ENCODE measurements at places on chromosomes 7 and 10. TPM values are rescaled to one million over a fixed set of nuclear protein-coding genes. Genes with fewer than 3 reads are reported as not detected.

DNA sequence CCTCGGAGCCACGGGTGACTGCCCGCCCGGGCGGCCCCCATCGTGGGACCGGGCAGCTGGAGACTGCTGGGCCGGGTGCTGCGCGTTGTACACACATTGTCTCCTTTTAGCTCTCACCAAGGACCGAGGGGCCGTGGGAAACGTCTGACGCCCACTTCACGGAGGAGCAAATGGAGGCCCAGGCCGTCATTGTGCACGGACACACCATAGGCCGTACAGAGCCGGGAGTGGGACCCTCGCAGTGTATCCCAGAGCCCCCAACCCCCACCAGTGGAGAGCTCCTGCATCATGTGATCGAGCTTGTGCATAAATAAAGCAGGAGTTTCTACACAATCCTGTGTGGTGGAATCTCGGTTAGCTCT, 722 bp downstream of the DENND10 start:
- H3K36me3 ChIP-seq = no peaks in the 10 kb centered on the region
- H3K4me3 ChIP-seq = peak overlapping the region; percentile 79
- peak overlapping the region; percentile 88 for H3K27ac ChIP-seq
- H3K4me1 ChIP-seq = no peaks in the 10 kb centered on the region

DNA sequence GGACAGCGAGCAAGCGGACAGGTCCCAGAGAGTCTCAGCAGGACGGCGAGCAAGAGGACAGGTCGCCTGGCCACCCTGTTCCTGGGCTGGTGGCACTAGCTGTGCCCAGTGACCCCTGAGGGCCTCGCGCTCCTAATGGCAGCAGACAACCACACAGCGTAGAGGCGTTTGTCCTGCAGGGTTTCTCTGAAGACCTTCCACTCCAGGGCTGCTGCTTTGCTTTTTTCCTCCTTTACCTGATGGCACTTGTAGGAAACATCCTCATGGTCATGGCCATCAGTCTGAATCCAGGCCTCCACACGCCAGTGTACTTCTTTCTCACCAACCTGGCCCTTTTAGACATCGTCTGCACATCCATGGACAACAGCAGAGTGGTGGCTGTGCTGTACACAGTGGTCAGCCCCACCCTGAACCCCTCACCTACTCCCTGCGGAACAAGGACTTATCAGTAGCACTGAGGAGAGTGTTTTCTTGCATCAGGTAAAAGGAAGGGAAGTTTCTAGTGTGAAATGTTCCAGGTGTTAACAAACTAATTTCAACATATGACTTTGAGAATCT, 27.4 kb downstream of the SCART1 start:
- no peaks in the 10 kb centered on the region for H3K4me1 ChIP-seq
- H3K36me3 ChIP-seq = no peaks in the 10 kb centered on the region
- H3K4me3 ChIP-seq = no peak overlapping the region

DNA sequence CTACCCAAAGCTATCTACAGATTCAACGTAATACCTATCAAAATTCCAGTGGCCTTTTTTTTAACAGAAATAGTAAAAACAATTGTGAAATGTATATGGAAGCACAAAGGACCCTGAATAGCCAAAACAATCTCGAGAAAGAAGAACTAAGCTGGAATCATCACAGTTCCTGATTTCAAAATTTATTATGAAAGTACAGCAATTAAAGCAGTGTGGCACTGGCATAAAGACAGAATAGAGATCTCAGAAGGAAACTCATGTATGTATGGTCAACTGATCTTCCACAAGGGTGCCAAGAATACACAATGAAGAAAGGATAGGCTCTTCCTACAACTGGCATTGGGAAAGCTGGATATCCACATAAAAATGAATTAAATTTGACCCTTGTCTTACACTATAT, 23.2 kb downstream of the PNLIPRP3 start:
- no peak for DNase-seq
- H3K4me3 ChIP-seq = no peak overlapping the region
- H3K36me3 ChIP-seq = no peaks in the 10 kb centered on the region
- no peaks in the 10 kb centered on the region for H3K27me3 ChIP-seq
- no peak overlapping the region for H3K27ac ChIP-seq
- no peaks in the 10 kb centered on the region for H3K4me1 ChIP-seq

DNA sequence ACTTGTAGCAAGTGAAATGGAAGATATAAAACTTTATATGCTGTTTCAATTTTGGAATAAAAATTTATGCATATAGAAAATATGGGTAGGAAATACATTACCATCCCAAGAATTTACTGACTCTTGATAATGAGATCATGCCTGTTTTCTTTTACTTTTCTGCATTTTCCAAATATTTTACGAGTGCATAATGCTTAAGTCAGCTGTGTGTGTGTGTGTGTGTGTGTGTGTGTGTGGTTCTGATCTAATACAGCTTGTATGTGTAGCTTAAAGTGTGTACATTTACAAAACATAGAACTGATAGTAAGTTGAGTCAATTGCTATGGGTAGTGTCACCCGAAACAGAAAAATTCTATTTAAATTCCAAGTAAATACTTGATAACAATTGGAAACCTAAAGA, 315.9 kb upstream of the LRRN3 start:
- H3K4me1 ChIP-seq = no peaks in the 10 kb centered on the region
- H3K27me3 ChIP-seq = no peaks in the 10 kb centered on the region
- no peaks in the 10 kb centered on the region for H3K36me3 ChIP-seq
- DNase-seq = no peak
- H3K4me3 ChIP-seq = no peak overlapping the region

DNA sequence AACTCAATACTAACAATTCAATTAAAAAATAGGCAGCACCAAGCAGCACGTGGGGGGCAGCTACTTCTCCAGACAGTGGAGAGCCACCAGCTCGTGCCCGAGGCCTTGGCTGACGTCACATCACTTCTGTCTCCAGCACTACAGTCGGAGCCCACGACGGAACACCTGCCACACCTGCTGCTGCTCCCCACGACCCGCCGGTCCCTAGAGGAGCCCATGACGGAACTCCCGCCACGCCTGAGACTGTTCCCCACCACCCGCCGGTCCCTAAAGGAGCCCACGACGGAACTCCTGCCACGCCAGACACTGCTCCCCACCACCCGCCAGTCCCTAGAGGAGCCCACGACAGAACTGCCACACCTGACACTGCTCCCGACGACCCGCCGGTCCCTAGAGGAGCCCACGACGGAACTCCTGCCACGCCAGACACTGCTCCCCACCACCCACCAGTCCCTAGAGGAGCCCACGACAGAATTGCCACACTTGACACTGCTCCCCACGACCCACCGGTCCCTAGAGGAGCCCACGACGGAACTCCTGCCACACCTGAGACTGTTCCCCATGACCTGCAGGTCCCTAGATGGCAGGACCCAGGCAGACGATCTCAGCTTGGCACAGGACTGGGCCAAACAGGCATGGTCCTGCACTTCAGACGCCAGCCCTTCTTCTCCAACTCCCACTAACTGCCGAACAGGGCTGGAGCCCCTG, 258.0 kb downstream of the ELFN1 start:
- H3K4me3 ChIP-seq = no peak overlapping the region
- H3K4me1 ChIP-seq = no peaks in the 10 kb centered on the region
- H3K27ac ChIP-seq = no peak overlapping the region
- peaks cover 6% of the 10 kb centered on the region for H3K36me3 ChIP-seq
- no peaks in the 10 kb centered on the region for H3K27me3 ChIP-seq

DNA sequence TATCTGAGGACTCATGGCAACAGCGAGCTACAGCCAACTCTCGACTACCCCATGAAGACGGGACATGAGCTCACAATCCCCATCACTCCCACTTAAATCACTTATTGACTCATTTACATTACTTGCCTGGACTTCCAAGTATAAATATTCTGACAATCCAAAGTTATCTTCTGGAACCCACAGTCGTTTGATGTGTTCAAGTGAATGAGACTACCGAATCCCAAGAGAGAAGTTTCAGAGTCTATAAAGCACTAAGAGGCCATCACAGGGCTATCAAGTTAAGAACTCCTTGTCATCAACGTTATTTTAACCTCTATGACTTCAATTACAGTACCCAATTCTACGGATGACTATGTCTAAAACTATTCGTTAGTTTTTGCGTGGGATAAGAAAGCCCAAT, 11.5 kb upstream of the ANAPC16 start:
- H3K4me3 ChIP-seq = no peak overlapping the region
- no peaks in the 10 kb centered on the region for H3K4me1 ChIP-seq
- no peak for DNase-seq
- no peaks in the 10 kb centered on the region for H3K36me3 ChIP-seq

GRCh38 chr10:14397066-14397465, 66.3 kb upstream of the FRMD4A start:
- peak overlapping the region; percentile 83 for H3K27ac ChIP-seq
- no peak overlapping the region for H3K4me3 ChIP-seq
- peak; percentile 30 for DNase-seq

DNA sequence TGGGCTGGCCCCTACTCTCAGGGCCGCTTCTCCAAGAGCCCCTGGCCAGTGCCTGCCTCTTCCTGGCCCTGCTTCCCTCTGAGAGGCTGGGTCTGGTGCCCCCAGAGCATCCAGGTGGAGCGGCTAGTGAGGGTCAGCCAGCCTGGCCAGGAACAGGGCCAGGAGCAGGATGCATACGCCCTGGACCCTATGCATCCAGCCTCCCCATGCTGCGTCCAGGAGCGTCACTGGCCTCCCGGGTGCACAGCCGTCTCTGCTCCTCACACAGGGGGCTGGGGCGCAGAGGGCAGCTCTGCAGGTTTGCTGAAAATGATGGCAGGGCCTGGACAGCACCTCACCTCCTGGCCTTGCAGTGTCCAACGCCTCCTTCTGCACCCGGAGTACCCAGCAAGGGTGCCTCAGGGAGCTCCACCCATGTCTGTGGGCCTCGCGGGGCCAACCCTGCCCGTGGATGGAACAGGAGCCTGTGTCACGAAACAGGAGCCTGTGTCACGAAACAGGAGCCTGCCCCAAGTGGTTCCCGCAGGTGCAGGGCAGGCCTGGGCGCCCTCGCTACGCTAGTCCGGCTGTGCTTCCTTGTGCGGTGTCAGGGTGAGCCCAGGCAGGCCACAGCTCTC, 246.2 kb upstream of the PPP2R2D start:
- no peak overlapping the region for H3K4me3 ChIP-seq
- H3K36me3 ChIP-seq = no peaks in the 10 kb centered on the region
- H3K4me1 ChIP-seq = no peaks in the 10 kb centered on the region
- H3K27ac ChIP-seq = no peak overlapping the region

DNA sequence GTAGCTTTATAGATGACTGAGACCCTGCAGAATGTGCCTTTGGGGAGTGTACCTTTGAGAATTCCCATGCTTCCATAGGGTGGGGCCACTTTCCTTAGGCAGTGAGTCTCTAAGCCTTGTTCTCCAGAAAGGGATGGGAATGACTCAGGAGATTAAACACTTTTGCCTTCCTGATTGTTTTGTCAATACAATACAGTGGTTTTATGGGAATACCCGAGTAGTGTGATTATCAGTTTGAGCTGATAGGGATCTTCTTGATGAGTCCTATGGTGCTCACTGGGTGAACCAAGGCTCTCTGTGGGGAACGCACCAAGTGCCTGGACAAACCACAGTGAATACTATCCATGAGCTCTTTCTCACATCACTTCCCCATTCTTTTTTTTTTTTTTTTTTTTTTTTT, 6.3 kb downstream of the MYOF start:
- peak overlapping the region; percentile 42 for H3K27ac ChIP-seq
- no peak for DNase-seq
- H3K4me1 ChIP-seq = peaks cover 11% of the 10 kb centered on the region
- H3K27me3 ChIP-seq = no peaks in the 10 kb centered on the region
- H3K36me3 ChIP-seq = no peaks in the 10 kb centered on the region
- no peak overlapping the region for H3K4me3 ChIP-seq

DNA sequence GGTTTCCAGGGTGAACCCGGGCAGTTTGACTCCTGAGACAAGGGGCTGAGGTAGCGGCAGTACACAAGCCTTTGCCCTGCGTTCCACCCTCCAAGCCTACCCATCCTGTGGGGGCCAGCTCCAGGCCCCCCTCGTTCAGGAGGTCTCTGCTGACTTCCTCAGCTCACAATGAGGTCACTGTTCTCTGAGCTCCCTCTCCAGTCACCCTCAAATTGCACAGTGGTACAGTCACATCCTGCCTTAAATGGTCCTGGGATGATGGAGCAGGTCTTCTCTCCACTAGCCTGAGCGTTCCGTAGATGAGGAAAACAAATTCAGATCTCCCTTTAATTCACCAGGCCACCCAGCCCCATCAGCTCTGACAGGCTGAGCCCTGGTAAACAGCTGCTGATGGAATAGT, 90.2 kb downstream of the SH3PXD2A start:
- H3K4me1 ChIP-seq = no peaks in the 10 kb centered on the region
- H3K27ac ChIP-seq = no peak overlapping the region
- no peak overlapping the region for H3K4me3 ChIP-seq
- H3K36me3 ChIP-seq = no peaks in the 10 kb centered on the region

GRCh38 chr10:30186371-30186875, 127.0 kb upstream of the JCAD start:
- no peak overlapping the region for H3K27ac ChIP-seq
- no peak for DNase-seq
- no peaks in the 10 kb centered on the region for H3K36me3 ChIP-seq
- H3K4me3 ChIP-seq = no peak overlapping the region
- no peaks in the 10 kb centered on the region for H3K4me1 ChIP-seq
- no peaks in the 10 kb centered on the region for H3K27me3 ChIP-seq

DNA sequence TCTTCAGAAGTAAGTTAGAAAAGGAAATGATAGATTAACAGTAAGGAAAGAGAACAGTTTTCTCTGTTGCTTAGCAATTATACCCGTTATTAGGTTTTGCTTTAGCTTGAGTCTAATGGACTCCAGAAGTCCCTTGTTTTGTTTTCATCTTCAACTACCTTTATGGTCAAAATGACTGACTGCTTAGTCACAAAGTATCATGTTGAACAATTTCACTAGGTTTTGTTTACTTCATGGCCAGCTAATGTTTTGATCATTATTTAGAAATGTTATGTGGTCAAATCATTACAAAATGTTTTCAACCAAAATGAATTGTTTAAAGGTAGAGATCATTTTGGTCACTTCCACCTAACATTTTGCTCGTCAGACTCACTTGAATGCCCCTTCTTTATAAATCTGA, 1.9 kb downstream of the UBN2 start:
- H3K27ac ChIP-seq = no peak overlapping the region
- H3K36me3 ChIP-seq = no peaks in the 10 kb centered on the region
- no peaks in the 10 kb centered on the region for H3K27me3 ChIP-seq
- peak overlapping the region; percentile 86 for H3K4me3 ChIP-seq

DNA sequence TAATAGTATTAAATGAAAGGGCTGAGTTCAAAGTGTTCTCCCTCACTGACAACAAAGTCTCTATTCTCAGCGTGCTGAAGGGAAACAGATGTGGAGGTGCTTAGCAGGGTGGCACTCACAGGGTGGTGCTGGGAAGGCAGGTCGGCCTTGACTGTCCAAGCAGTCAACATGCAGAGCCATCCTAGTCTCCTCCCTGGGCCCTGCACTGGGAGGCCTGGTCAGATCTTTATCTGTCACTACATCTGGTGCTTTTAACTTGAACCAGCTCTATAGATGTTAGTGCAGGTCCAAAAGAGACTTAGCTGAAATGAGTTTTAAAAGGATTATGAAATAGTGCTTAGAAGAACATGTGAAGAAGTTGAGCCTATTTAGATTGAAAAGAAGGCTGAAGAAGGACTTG, 82.1 kb downstream of the AVL9 start:
- H3K27me3 ChIP-seq = no peaks in the 10 kb centered on the region
- H3K36me3 ChIP-seq = peaks cover 7% of the 10 kb centered on the region
- no peak overlapping the region for H3K4me3 ChIP-seq

GRCh38 chr10:98047009-98047741, 16.8 kb upstream of the CRTAC1 start:
- peaks cover 7% of the 10 kb centered on the region for H3K4me1 ChIP-seq
- H3K4me3 ChIP-seq = no peak overlapping the region
- no peaks in the 10 kb centered on the region for H3K27me3 ChIP-seq
- no peak for DNase-seq

- no peak overlapping the region for H3K4me3 ChIP-seq
- H3K27ac ChIP-seq = no peak overlapping the region
- no peaks in the 10 kb centered on the region for H3K4me1 ChIP-seq
- no peak for DNase-seq
- H3K36me3 ChIP-seq = no peaks in the 10 kb centered on the region
Observed at GRCh38 chr10:48459270-48460150, 145.4 kb downstream of the ARHGAP22 start.

The SORBS1 gene
- 623 TPM for total RNA-seq

The PDE1C gene
- 31.8 TPM for total RNA-seq

The CTAGE15 gene
- not detected for total RNA-seq

The CTBP2 gene
- total RNA-seq = 70.8 TPM

Measured in tibial nerve (tissue), 4 donors.